Adipose tissue (tissue), 3 donors: ENCODE measurements at places on chromosomes 13 and 19. TPM values are rescaled to one million over a fixed set of nuclear protein-coding genes. Genes with fewer than 3 reads are reported as not detected.

The COX7A1 gene
- 25.9 TPM for polyA plus RNA-seq

The IFNL2 gene
- polyA plus RNA-seq: not detected

The ACTMAP gene
- 7.1 TPM for polyA plus RNA-seq

The SHD gene
- 0.12 TPM for polyA plus RNA-seq

The IRS2 gene
- polyA plus RNA-seq: 45.7 TPM

The USHBP1 gene
- polyA plus RNA-seq: 28.0 TPM
